ENCODE measurements at places on chromosomes 6 and 20.

GRCh38 chr6:41430875-41431274 is 95.5 kb downstream of the NCR2 start:
- DNase-seq: no peak

GRCh38 chr6:132788658-132789395 is 9.6 kb downstream of the SLC18B1 start:
- DNase-seq: no peak

- DNase-seq: no peak
Measured at GRCh38 chr20:60097285-60097684, 139.1 kb downstream of the CDH26 start.

GRCh38 chr6:169783971-169784820 is 32.8 kb downstream of the ERMARD start:
- no peak for DNase-seq

DNA sequence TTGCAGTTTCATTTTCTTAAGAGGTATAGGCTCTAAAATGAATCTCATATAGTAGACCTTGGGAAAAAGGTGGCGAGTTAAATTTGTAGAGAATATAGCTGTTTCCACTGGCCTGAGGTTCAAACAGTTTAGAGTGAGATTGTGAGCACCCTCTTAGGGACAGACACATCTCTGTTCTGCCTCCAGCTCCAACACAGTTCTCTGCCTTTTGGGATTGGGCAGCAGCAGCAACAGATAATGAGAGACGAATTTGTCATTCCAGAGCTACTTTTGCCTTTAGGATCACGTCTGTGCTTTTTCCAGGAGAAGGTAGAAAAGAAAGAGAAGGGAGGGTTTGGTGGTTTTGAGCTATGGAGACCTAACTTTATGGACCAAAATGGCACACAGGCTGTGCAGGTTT is 289.4 kb downstream of the PRL start:
- no peak for DNase-seq

DNA sequence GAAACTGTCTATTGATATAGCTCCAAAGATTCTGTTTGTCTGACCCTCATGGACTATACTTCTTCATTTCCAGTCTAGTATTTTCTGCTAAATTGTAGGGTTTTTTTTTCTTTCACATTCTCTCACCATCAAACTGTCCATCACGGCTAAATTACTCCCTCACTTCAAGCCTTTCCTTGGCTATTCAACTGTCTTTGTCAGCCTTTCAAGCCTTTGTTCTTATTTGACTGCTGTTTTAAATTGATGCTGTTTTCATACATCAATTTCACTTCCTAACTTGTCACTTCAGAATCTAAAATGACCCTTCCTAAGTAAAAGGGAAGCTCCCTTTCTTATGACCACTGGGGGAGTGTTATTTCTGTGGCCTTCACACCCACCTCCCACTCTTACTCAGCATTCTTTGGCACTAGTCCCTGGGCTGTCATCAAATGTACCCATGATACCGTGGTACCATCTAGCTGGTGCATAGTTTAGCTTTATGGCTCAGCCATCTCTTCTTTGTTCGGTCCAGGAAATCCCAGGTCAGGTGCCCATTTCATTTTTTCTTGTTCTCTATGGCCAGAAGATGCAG is 8.6 kb downstream of the GJA1 start:
- DNase-seq: no peak

- peak; percentile 20 for DNase-seq
Measured at GRCh38 chr6:88609983-88610382, 353.4 kb downstream of the RNGTT start.

DNA sequence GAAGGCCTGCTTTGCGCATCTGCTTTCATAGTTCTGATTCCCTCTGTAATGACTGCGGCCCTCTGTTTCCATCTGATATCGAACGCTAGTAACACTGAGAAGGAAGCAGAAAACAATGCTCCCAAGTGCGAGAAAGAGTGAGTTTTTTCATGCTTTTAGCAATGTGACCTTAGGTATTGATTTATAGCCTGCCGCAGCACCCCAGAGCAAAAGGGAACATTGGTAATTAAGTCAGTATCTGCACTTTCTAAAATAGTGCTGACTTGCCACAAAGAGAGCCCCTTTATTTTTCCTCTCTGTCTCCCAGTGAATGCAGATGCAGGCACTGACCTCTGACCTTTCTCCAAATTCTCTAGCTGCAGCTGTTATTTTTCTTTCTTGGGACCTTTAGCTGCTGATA is 129.8 kb downstream of the HDGFL1 start:
- DNase-seq: no peak

DNA sequence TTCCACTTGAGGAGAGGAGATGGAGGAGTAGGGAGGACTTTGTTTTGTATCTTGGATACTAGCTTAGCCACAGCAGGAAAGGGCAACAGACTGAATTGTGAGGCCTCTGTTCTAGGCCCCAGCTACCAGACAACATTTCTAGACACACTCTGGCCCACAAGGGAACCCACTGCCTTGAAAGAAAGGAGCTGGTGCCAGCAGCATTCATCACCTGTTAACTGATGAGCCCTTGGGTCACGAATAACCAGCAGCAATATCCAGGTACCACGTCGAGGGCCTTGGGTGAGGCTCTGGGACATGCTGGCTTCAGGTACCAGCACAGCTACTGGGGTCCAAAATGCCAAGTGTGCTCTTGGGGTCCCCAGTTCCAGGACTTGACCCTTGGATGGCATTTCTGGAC is 165.5 kb downstream of the PRKN start:
- DNase-seq: no peak

- no peak for DNase-seq
Measured at GRCh38 chr6:123965894-123966293, 162.2 kb downstream of the NKAIN2 start.

DNA sequence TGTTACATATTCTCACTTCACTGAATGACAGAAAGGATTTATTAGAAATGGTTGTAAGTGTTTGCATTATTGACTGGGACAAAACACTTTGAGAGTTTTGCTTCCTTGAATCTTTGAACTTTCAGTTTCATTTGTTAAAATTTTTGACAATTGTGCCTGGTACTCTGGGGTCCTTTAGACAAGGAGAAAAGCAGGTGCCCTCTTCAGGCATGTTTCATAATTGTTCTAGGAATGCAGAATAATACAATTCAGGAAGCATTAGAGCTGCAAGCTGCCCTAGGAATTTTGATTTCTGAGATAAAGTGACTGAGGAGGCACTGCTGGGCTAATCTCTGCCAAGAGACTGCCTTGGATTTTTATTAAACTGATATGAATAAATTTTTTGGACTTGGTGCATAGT is 49.7 kb downstream of the TOP1 start:
- DNase-seq: no peak

GRCh38 chr6:71047417-71047816 is 90.6 kb upstream of the B3GAT2 start:
- no peak for DNase-seq

DNA sequence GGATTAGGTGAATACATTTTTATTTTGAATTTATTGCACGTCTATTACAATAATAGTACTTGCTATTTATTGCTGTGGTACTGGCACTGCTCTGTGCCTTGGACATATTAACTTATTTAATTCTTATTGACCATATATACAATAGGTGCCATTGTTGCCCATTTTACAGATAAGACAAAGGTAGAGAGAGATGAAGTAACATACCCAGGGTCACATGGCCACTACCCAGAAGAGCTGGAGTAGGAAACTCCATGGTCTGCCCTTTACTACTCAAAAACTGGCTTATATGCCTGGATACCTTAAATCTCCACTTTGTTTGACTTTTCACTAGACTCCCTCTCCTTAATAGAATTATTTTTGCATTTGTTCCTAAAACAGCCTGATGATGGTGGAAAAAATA is 67.5 kb downstream of the ADGRG6 start:
- DNase-seq: no peak

DNA sequence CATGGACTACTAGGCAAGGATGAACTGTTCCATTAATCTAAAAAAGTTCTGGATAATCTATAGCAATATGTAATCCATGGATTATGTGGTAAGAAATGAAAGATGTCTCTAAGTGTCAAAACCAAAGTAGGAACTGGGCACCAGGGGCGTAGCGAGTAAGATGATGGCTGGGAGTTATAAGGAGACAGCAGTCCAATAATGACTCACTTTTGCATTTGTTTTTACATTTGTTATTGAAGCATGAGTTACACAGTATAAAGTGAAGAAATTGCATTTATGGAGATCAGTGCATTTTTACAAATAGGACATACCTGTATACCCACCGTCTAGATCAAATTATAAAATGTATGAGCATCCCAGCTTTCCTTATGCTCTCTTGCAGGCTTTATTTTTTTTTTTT is 878.5 kb upstream of the MAP3K7 start:
- DNase-seq: no peak

- DNase-seq: no peak
Measured at GRCh38 chr20:8583566-8584043, 451.5 kb downstream of the PLCB1 start.

DNA sequence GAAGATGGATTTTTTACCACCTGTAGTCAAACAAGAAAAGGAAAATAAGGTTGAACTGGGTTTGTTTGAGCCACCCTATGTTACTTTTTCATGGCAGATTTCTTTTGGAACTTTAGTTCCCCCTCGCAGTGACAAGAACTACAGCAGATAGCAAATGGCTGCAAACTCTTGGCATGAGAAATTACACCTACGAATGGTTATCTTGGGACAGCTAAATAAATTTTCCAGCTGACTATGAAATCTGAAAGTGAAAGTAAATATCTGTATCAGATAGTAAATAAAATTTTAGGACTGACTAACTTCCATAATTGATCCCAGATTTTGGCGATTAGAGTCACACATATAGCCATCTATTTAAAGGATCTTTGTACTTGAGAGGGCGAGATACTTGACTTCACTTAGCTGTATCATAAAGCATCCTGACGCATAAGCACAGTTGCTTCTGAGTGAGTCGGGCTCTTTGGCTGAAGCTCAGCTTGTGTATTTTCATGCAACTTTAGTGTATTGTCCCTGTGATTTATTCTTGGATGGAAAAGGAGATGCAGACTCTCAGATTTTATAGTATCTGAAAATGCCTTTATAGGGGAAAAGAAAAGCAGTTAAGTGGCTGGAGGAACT is 125.3 kb upstream of the B3GAT2 start:
- DNase-seq: no peak

DNA sequence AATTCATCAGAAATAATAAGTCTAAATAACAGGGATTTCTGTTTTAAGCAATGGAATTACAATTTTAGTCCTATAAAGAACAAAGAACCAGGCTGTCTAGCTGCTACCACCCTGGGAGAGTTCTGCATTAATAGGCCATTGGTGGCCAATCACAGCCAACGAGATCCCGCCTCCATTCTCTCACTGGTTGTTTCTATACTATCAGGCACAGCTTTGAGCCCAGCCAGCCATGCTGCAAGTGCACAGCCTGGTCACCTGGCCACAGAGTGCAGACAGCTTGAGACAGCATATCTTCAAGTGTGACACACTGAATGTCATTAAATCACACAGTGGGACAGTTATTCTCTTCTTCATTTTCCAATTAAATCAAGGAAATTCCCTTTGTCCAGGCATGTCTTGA is 16.1 kb upstream of the RAB22A start:
- DNase-seq: no peak

DNA sequence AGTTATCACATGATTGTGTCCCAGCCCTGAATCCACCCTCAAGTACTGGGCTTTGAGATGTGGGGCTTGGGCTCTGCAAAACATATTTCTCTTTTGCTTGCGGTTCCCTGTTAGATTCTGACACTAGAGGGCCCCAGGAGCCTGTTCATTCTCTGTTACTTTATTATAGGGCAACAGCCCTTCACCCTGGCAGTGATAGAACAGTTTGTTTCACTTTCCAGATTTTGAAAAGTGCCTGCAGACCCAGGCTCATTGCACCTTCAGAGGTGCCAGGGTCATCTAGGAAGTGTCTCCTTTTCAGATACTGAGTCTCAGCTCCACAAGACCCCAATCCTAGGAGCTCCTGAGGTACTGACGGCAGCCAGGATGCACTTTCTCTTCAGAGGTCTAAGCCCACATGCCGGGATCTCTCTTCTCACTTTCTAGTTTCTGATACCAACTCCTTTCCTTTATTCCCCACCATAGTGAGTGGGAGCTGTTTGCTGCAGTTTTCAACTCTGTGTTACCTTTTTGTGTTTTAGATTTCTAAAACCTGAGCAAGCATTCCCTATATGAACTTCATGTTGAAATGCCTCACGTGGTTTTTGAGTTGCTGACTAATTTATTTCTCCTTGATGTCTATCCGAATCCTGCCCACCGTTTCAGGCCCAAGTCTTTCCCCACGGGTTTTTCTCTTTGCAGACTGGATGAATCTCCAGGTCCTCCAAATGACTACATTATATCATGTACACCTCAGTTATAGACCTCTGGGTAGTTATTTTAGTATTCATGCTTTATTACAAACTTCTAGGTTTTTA is 10.9 kb downstream of the ABT1 start:
- no peak for DNase-seq

GRCh38 chr6:7433121-7433617 is 43.6 kb downstream of the RIOK1 start:
- no peak for DNase-seq

- no peak for DNase-seq
Measured at GRCh38 chr20:34792687-34793363, 32.6 kb downstream of the NCOA6 start.

DNA sequence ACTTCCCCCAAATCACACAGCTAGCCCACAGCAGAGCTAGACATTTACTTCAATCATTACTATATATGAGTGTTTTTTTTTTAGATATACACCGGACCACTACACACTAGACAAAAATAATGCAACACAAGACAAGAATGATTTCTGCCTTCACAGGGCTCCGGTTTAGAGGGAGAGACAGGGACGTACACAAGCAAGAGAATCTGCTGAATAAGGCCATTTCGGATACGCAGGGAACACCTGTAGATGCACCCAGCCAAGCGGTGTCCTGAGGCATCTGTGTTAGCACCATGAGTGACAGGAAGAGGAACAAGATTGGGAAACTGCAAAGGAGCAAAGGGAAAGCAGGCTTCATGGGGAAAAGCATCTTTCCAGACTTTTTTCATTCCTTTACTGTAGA is 45.7 kb downstream of the HS3ST5 start:
- DNase-seq: no peak

DNA sequence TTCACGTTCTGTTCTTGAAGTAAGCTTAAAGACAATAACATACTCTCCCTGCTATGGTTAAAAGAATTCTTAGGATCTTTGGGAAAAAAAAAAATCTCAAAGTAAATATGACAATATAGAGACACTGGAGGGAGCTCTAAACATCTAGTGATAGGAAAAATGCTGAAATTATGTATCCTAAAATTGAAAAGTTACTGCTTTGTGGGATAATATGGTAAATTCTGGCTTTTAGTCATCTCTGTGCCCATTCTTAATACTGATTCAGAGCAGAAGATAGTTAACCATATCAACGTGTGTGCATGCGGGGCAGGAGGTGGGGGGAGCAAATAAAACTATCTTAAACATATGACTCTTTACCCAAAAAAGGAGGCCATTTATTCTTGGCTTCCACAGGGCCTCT is 165.4 kb downstream of the GMPR start:
- DNase-seq: no peak
